ENCODE measurements at places on chromosomes 7 and 10.

GRCh38 chr7:131329176-131329570, 1.5 kb downstream of the MKLN1 start:
- no peak for DNase-seq

DNA sequence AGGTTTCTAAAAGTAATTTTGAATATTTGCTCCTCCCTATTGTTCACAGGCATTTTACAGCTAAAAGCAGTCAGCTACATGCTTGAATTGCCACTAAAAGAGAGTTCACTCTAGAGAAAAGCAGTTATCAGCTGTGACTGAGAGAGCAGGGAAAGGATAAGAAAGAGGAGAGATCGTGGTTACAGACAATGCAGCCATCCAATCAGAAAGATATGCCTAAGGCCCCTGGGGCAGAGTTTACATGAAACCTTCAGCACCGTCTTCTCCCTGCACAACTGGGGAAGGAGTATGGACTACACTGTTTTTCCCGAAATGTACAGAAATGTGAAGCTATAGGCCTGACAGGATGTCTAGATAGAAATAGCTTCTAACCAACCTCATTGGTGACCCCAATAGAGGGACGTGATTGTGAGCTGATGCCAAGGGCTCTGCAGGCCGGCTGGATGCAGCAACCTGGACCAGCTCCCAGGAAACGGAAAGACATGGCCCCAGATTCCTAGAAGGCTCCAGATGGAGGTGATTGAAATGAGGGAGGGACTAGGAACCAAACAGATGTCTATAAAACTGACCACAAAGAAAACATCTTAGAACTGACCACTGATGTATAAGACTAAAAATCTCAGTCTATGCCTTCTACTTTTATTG, 3.2 kb upstream of the VSTM4 start:
- peak; percentile 42 for DNase-seq

- DNase-seq, result no peak
Measured at GRCh38 chr7:117283371-117283770, 39.5 kb downstream of the WNT2 start.

DNA sequence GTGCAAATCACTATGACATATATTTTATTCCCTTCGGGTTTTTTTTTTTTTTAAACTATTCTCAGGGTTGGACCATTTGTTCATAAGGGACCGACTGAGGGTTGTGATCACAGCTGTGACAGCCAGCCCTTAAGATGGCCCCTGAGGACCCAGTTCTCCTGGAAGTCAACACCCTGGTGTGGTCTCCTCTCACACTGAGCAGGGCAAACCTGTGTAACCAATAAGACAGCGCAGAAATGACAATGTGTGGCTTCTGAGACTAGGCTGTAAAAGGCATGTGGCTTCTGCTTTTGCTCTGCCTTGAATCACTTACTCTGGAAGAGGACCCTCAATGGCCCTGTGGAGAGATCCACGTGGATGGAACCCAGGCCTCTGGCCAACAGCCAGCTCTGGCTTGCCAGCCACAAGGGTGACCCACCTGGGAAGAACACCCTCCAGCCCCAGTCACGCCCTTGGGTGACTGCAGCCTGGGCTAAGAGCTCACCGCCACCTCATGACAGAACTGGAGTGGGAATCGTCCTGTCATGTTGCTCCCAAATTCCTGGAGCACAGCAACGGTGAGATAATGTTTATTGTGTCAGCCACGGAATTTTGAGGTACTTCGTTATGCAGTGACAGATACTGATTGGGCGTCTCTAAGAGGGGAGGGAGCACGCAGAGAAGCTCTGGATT, 127.1 kb downstream of the CLEC2L start:
- DNase-seq, result no peak

GRCh38 chr10:11142777-11143176, 125.1 kb downstream of the CELF2 start:
- DNase-seq, result no peak

- DNase-seq, result no peak
Measured at GRCh38 chr10:76210211-76210610, 778.8 kb downstream of the LRMDA start.

DNA sequence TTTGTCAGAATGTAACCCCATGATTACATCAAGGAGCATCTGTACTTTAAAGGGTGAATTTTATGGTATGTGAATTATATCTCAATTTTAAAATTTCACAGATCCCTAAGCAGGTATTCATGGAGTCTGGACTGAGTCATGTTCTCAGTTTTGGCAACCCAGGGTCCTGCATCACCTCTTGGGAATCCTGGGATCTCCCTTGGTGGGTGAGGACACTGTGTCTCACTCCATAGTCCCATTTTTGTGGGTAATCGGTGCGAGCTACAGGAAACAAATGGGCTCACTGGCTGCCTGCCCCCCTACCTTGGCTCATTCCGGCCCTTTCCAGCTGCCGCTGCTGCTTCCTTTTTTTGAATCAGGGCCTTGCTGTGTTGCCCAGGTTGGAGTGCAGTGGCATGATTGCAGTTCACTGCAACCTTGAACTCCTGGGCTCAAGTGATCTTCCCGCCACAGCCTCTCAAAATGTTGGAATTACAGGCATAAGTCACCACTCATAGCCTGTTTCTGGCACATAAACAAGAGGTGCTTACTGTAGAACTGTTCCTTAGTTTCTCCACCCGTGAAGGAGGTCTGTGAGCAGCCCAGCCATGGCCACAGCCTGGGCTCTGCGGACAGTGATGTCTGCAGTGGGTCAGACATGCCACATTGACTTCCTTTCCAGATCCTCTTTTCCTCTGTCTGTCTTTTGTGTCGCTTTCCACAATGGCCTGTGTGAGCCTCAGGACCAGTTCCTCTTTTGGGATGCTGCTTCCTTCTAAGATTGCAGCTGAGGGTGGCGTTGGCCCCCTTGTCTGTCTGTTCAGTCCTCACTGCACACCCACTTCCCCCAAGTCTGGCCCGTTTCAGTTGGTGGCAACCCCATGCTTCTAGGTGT, 14.5 kb downstream of the PALD1 start:
- DNase-seq, result no peak

DNA sequence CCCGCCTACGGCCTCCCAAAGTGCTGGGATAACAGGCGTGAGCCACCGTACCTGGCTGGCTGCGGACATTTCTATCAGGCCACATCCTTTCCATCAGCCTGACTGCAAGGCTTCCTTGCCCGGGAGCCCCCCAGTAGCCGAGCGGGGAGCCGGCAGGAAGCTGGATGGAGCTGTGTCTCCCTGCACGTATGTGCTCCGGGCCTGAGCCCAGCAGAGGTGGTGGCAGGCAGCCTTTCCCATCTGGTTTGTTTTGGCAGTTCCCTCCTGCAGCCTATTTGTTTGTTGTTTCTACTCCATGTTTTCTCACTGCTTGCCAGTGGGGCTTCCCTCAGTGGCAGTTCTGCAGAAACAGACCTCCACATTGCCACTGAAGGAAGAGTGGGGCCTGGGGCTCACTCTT, 5.4 kb downstream of the POP7 start:
- DNase-seq, result no peak

DNA sequence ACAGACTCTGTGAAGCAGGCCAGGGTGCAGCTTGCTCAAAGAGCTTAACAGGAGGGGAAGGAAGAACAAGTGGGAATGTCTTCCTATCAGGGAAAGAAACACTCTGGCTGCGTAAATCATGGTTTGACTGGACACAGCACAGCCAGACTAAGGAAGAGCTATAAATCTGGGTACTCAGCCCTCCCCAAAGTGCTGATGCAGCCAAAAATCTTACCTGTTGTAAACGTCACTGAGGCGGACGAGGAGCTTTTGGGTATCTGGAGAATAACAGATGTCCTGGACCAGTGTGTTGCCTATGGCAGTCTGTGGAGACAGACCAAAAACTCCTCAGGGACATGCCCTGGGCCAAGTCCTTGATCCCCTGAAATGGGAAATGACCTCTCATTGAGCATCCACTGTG, 43.1 kb upstream of the HNRNPH3 start:
- DNase-seq, result no peak

DNA sequence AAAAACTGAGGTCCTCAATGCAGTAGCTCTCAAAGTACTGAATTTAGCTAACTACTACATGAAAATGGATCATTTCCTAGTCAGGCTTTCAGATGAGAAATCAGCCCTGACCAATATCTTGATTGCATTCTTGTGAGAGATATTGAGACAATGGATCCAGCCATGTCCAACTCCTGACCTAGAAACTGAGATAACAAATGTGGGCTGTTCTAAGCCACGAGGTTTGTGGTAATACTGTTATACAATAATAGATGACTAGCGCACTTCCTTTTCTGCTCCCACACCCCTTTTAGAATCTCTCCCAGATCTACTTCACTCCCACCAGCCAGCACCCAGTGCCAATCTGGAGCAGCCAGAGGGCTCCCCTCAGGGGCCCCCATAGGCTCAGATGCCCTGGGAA, 209.3 kb upstream of the KMT2E start:
- DNase-seq, result no peak

DNA sequence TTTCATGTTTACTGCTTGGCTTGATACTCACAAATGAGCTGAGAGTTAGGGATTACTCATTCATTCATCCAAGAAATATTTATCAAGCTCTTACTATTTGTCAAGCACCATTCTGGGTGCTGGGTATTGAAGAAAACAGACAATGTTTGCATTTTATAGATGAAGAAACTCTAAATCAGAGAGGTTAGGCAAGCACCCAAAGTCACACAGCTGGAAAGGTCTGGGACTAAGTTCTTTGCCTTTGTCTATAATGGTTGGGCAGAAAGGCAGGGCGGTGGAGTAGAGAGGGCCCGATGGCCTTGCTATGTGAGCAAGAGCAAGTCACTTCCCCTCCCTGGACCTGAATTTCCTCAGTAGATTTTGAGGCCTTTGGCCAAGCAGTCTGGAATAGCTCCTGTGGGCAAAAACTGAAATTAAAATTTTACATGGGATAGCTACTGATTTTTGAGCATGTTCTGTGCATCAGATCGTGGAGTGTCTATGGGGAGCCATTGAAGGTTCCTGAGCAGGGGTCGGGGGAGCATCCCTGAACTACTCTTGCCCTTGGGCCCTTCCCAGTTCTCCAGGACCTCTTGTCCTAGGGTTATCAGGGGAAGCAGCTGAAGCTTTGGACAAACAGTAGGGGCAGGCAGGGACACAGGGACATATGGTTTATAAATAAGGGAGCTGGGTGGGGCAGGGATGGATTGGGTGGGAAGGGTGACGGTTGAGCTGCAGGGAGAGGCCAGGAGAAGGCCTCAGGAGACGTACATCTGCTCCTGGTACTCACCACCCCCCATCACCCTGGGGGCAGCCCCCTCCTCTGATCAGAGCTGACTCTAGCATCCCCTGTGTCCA, 23.3 kb downstream of the AQP1 start:
- no peak for DNase-seq

- no peak for DNase-seq
Measured at GRCh38 chr10:93573051-93573909, 6.8 kb downstream of the FFAR4 start.

DNA sequence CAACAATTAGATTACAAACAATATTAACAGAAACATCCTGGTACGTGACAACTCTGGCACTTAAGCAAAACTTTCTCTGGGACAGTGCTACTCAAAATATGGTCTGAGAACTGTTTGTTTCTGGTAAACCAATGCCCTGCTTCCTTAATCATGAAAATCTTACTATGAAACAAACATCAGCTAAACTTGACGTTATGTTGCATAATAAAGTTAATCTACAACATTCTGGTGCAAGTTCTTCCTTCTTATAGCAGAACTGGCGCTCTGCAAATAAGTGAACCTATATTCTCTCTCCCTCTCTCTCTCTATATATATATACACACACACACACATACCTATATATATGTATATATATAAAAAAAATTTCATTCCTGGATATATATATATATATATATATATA, 7.8 kb downstream of the C7orf33 start:
- DNase-seq, result no peak

DNA sequence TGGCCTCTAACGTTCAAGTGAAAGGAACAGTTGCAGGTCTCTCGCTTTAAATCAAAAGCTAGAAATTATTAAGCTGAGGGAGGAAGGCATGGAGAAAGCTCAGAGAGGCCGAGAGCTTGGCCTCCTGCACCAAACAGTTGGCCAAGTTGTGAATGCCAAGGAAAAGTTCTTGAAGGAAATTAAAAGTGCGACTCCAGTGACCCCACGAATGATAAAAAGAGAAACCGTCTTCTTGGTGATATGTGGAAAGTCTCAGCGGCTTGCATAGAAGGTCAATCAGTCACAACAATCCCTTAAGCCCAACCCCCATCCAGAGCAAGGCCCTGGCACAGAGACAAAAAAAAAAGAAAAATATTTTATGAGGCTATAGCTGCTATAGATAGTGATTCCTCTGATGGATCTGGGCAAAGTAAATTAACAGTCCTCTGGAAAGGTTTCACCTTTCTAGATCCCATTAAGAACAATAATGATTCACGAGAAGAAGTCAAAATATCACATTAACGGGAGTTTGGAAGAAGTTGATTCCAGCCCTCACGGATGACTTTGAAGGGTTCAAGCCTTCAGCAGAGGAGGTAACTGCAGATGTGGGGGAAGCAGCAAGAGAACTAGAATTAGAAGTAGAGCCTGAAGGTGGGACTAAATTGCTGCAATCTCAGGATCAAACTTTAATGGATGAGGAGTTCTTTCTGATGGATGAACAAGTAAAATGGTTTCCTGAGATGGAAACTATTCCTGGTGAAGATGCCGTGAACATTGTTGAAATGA, 42.5 kb upstream of the INPP5A start:
- no peak for DNase-seq

- DNase-seq, result no peak
Measured at GRCh38 chr10:12547301-12547771, 198.0 kb downstream of the CAMK1D start.

DNA sequence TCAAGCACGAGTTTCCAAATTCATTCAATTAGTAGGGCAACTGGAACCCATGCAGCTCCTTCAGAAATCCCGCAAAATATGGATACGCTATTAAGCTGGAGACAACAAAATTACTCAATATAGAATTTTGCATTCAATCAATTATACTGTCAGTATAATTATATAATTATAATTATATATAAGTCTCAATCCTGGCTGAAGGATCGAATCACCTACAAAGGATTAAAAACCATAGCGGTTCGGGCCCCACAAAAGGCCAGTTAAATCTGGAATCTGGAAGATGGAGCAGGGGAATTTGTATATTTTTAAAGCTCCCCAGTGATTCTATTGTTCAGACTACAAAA, 55.7 kb downstream of the FHIP2A start:
- DNase-seq, result no peak

DNA sequence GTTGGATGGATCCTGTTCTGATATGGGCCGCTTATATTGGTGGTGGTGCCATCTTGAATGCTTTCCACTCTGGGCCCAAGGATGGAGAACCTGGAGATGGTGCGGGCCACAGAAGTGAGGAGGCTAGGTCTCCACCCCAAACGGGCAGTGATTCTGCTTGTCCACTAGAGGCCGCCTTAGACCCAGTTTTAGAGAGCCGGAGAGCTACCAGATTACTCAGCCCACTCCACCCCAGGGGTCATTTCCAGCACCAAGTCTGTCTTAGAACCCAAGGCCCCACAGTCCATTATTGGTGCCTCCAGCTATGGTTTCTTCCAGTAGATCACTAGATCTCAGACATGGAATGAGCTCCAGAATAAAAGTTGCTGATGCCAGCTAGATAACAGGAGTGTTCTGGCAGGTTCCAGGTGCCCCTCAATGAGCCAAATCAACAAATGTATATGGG, 11.8 kb upstream of the CAMK2G start:
- peak; percentile 82 for DNase-seq

GRCh38 chr7:125681508-125681907, 751.9 kb upstream of the POT1 start:
- no peak for DNase-seq
